ENCODE measurements at places on chromosomes 5 and 9.

GRCh38 chr5:94508461-94509148 lies 109.8 kb downstream of the KIAA0825 start:
- no peak for DNase-seq

DNA sequence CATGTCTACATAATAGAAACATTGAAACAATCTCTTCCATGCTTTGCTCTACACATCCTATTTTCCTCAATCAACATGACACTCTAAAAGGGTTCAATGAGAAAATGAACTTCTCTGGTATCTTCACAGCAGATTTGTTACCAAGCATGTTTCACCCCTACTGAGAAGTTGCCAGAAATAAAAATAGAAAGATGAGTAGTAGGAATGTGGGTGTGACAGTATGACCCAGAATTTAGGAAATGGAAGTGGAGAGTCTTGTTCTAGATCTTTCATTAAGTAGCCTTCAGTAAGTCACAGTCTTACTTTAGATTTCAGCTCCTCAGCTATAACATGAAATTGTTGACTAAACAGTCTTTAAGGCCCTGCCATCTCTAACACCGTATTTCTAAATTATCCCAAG lies 581.8 kb downstream of the EFNA5 start:
- no peak for DNase-seq

DNA sequence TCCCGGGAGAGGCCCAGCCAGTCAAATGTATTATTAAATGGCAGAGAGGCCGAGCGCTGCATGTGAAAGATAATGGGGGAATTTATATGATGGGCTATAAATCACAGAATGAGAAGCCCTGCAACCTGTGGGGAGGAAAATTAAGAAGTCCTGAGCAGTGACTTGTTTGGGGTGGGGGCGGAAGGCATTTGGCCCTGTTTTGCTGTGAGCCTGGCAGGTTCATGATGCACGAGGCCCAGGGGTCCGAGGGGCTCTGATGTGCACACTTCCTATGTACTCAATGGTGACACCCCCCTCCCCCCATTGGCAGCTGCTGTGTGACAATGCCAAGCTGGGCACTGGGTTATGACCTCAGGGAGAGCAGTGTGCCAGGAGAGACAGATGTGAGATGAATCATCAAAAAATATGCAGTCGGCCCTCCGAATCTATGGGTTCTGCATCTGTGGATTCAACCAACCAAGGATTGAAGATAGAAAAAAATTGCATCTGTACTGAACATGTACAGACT lies 13.7 kb upstream of the DAB2IP start:
- no peak for DNase-seq

- DNase-seq = no peak
These were observed 358.7 kb downstream of the MED10 start for GRCh38 chr5:6019612-6020011.

DNA sequence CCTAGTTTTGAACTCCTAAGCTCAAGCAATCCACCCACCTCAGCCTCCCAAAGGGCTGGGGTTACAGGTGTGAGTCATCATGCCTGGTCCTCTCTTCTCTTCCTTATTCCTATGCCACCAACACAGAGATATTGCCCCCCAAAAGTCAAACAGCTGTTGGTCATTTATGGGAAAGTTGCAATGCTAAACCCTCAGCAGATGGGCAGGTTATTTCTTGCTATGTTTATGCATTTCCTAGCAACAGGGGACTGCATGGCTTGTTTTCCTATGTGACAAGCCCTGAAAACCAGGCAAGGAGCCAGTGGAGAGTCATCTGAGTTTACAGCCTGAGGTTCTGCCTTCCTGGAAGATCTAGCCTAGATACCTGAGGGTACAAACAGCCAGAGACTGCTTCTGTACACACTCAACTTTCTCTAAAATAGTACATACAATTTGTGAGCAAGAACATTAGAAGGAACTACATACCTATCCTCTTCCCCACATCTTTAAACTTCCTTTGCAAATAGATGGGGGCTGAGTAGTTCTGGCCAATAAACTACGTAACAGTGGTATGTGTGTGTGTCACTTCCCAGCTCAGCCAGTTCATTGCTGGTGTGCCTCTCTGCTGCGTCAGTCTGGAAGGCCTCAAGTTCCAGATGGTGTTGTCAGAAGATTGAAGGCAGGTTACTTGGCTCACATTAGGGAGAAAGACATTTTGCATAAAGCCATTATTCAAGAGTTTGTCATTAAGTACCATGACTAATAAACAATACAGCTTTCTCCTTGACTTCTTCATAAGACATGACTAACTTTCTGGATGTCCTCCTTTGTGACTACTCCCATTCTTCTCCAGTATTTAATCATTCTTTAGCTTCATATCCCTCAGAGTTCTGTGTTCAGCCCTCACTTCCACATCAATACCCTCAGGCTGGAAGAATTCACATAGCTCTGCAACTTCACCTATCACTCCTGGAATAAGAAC lies 65.3 kb downstream of the CSNK1A1 start:
- DNase-seq = peak; percentile 99

- DNase-seq = peak; percentile 69
These were observed 49.9 kb upstream of the TTC23L start for GRCh38 chr5:34789021-34789531.

GRCh38 chr5:164332349-164333196 lies 827.2 kb downstream of the MAT2B start:
- no peak for DNase-seq

- DNase-seq = no peak
These were observed 2.0 kb downstream of the CLK4 start for GRCh38 chr5:178624631-178625546.

DNA sequence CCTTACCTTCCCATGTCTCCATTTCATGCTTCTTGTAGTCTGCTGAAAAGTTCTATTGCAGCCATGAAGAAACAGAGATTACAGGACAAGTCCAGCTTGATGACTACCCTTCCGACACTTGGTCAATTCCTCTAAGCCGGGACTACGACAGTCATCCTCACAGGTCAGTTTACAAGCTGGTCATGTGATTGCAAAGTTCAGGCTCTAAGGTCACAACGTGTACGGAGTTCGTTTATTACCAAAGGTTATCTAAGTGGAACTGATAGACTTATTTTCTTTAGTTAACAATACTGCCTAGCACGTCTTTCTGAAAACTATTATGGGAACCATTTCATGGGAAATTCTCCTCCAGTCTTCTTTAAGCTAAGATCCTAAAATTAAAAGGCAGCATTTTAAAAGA lies 88.5 kb upstream of the NR5A1 start:
- DNase-seq = no peak

DNA sequence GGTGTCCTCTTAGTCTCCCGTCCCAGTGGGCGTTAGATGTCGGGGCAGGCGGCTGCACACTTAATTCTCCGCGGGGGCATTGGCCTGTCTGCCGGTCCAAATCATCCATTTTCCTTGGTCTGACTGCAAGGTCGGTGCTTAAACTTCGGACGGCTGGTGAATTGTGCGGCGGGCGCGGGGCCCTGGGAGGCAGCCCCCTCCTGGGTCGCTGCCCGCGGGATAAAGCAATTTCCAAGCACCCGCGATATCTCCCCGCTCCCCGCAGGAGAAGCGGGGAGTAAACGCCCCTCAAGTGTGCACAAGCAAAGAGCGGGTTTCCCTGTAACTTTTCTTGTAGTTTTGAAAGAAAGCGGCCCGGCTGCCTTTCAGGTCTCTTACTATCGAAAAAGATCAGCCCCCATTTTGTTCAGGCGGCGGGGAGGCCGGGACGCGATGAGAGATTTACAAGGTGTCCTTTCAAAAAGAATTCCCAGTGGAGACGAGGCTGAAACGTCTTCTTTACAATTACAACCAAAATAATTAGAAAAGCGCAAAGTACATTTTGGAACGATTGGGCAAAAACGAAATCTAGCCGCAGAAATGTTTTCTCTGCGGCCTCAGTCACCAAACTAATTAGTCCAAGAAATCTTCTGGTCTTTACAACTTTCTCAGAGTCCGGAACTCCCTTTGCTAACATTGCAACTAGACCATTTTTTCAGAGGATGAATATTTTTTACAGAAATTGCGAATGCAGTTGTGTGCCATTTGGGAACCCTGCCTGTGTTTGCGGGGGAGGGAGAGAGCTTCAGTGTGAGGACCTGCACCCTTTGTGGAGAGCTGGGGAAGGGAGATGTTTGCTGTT lies 1.8 kb downstream of the IRX1 start:
- DNase-seq = no peak

- peak; percentile 64 for DNase-seq
These were observed 1.4 kb upstream of the SPAAR start for GRCh38 chr9:35907711-35908503.

- peak; percentile 52 for DNase-seq
These were observed 16.8 kb downstream of the SIL1 start for GRCh38 chr5:139181322-139181730.

DNA sequence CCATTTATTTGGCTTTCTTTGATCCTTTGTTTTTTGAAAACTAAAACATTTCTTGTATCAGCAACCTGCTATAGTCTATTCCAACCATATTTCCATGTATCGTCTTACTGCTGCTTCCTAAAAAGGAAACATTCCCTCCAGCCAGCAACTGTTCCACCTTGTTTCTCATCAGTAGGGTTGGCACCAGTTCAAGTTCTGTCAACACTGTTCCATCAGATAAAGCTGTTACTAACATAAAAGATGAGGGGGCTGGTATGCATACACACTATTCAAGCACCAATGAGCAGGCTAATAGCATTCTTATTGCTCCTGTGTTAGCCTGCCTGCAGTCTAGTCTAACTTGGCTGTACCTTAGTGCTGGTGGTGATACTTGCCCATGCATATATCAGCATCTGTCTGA lies 178.3 kb downstream of the CWC27 start:
- DNase-seq = no peak

- no peak for DNase-seq
These were observed 48.1 kb downstream of the EBF1 start for GRCh38 chr5:159051421-159052282.

DNA sequence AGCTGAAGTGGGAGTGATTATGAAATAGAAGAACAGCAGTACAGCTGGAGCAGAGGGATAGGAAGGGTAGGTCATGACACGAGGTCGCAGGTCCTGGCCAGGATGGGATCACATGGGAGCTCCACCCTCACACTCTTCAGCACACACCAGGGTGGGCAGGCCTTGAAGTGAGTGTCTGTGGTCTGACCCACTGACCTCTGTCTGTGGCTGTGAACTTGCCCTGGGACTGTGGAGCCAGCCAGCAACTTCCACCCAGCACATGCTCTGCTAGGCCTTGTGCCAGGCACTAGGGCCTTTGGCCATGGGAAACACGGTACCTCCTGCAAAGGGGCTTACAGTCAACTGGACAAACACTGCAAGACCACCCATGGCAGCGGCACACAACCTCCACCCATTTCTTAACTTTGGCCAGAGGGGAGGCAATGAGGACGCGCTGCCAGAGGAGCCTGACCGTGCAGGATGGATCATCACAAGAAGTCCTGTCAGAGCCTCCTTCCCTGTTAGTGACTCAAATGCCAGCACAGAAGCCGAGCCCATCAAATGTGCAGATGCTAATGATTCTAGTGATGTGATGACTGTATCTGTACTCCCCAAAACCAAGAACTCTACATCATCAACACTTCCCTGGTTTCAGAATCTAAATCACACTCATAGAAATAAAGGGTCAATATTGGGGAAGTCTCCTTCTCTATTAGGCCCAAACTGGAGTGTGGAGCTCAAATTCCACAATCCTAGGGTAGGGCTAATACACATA lies 113.6 kb downstream of the DPYSL3 start:
- no peak for DNase-seq

DNA sequence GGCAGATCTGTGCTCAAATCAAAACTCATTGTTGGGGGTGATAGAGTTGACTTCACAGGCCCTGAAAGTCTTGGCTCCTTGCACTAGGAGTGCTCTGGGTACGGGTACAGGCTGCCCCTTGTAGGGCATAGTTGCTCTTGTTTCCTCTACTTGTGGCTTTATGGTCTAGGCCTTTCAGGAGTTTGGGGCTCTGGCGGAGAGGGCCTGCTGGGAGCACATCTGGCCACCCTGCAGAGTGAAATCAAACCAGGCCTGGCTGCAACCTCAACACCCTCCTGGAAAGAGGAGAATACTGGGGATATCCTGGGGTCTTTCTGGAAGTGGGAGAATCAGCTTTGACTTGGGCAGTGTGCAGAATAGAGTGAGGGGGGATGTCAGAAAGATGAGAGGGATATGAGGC lies 1.5 kb downstream of the TGFBI start:
- no peak for DNase-seq

GRCh38 chr5:30808996-30809395 lies 384.5 kb upstream of the CDH6 start:
- DNase-seq = no peak

- no peak for DNase-seq
These were observed 45.2 kb upstream of the APC start for GRCh38 chr5:112692472-112692871.

- no peak for DNase-seq
These were observed 21.0 kb downstream of the TENT4A start for GRCh38 chr5:6734243-6734700.

- DNase-seq = no peak
These were observed 18.1 kb downstream of the GCNT4 start for GRCh38 chr5:75034137-75034739.

- DNase-seq = no peak
These were observed 153.3 kb upstream of the ERCC6L2 start for GRCh38 chr9:95722141-95722540.

DNA sequence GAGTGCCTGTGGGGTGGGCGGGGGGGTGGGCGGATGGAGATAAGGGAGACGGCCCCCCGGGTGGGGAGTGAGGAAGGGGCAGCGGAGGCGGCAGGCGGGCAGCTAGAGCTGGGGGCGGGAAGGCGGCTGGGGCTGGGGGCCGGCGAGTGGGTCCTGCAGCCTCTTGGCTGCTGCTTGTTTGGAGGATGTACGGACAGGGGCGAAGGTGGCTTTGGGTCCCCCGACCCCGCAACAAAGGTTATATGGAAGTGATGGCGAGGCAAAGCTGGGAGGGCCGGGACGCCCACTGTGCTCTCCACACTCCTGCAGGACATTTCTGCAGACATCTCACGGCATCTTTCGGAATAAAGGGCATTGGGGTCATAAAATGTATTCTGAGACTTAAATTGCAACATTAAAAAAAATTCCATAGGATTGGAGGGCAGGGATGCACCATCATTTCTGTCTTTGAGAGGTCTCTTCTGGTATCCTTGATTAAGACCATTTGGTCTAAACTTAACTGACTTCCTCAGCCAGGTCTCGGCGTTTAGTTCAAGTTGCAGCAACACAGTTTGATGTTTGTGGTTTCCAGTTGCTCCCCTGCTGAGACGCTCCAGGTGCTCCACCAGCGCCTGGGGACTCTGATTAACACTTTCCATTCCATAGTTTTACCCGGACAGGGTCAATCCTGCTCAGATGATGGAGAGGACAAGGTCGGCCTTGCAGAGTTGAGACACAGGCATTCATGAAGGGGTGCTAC lies 101.6 kb upstream of the SSBP2 start:
- no peak for DNase-seq

GRCh38 chr5:175682664-175683063 lies 24.8 kb downstream of the HRH2 start:
- no peak for DNase-seq

- DNase-seq = no peak
These were observed 3.8 kb upstream of the PDLIM4 start for GRCh38 chr5:132253452-132254320.

GRCh38 chr9:97502984-97503861 lies 1.8 kb downstream of the TMOD1 start:
- DNase-seq = no peak
